ENCODE measurements at places on chromosomes 2 and 18. TPM values are rescaled to one million over a fixed set of nuclear protein-coding genes. Genes with fewer than 3 reads are reported as not detected.

- peak overlapping the region; percentile 97 for H3K27ac ChIP-seq
- H3K4me3 ChIP-seq = peak overlapping the region; percentile 38
- H3K36me3 ChIP-seq = no peaks in the 10 kb centered on the region
- no peaks in the 10 kb centered on the region for H3K27me3 ChIP-seq
Measured at GRCh38 chr2:27799646-27800010, 28.1 kb downstream of the MRPL33 start.

- no peak overlapping the region for H3K4me3 ChIP-seq
- no peaks in the 10 kb centered on the region for H3K36me3 ChIP-seq
- no peaks in the 10 kb centered on the region for H3K27me3 ChIP-seq
- no peak for DNase-seq
Measured at GRCh38 chr2:43777306-43777926, 3.6 kb downstream of the DYNC2LI1 start.

The SNORC gene
- total RNA-seq = 14.3 TPM

The QPCT gene
- total RNA-seq = not detected

- no peaks in the 10 kb centered on the region for H3K4me1 ChIP-seq
- no peak for DNase-seq
- no peak overlapping the region for H3K4me3 ChIP-seq
- H3K36me3 ChIP-seq = no peaks in the 10 kb centered on the region
- no peak overlapping the region for H3K27ac ChIP-seq
Measured at GRCh38 chr2:216308576-216308975, 63.7 kb downstream of the MARCHF4 start.

The RTP5 gene
- total RNA-seq = not detected

- DNase-seq = no peak
- H3K4me1 ChIP-seq = peaks cover 12% of the 10 kb centered on the region
- no peaks in the 10 kb centered on the region for H3K27me3 ChIP-seq
- H3K27ac ChIP-seq = no peak overlapping the region
- H3K36me3 ChIP-seq = no peaks in the 10 kb centered on the region
- no peak overlapping the region for H3K4me3 ChIP-seq
Measured at GRCh38 chr18:11948852-11949523, 32.3 kb upstream of the IMPA2 start.

The OSR1 gene
- total RNA-seq = 30.6 TPM

GRCh38 chr2:60661073-60661738, 94.9 kb upstream of the PAPOLG start:
- no peak overlapping the region for H3K27ac ChIP-seq
- H3K27me3 ChIP-seq = peaks cover 56% of the 10 kb centered on the region
- H3K36me3 ChIP-seq = no peaks in the 10 kb centered on the region

DNA sequence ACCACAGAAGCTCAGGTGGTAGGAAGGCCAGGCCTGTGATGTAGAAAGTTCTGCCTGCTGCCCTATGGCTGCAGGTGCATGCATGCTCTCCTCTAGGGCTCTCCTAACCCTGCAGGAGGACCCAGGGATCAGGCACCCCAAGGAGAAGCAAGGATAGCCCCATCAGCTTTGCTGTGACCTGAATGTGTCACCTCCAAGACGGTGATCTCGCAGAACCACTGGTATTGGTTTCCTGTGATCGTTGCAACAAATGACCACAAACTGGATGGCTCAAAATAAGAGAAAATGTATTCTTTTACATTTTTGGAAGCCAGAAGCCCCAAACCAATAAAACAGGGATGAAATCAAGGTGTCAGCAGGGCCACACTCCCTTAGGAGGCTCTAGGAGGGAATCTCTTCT, 327.3 kb downstream of the BCL11A start:
- no peaks in the 10 kb centered on the region for H3K36me3 ChIP-seq
- H3K4me1 ChIP-seq = no peaks in the 10 kb centered on the region
- H3K27ac ChIP-seq = no peak overlapping the region
- peaks cover 23% of the 10 kb centered on the region for H3K27me3 ChIP-seq
- H3K4me3 ChIP-seq = no peak overlapping the region

The WDPCP gene
- 4.0 TPM for total RNA-seq

The SLC9A4 gene
- total RNA-seq = 0.04 TPM

DNA sequence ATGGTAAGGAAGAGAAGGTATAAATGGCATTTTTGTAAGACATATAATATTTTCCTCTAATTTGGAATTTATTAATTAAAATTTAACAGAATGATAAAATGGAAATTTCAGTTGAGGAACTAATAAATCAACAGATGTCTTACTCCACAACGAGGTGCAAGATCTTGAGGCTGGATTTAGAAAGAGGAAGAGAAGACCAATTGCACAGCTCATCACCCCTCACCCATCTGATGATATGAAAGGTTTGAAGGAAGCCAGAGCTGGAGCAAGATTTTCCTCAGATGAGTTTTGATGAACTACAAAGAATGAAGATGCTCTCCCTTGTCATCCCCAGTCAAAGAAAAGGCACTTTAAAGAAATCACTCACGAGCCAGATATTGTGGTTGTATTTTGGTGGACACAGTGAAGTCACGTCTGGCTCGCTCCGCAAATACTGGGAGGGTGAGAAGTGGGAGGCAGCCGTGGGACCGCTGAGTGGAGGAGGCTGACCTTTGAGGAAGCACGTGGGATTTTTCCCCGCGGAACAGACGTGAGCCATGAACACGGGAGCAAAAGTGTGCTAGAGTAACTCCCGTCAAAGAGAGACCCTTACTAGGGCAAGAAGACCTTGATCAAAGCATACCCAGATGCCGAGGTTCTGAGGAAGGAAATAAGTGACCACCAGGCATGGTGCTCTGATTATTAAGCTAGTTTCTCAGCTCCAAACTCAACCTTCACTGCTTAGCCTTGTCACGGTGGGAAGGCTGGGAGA, 511.4 kb downstream of the RNF144A start:
- no peak for DNase-seq
- no peaks in the 10 kb centered on the region for H3K36me3 ChIP-seq
- H3K27ac ChIP-seq = no peak overlapping the region
- H3K4me3 ChIP-seq = no peak overlapping the region
- no peaks in the 10 kb centered on the region for H3K4me1 ChIP-seq

The ALPI gene
- not detected for total RNA-seq

DNA sequence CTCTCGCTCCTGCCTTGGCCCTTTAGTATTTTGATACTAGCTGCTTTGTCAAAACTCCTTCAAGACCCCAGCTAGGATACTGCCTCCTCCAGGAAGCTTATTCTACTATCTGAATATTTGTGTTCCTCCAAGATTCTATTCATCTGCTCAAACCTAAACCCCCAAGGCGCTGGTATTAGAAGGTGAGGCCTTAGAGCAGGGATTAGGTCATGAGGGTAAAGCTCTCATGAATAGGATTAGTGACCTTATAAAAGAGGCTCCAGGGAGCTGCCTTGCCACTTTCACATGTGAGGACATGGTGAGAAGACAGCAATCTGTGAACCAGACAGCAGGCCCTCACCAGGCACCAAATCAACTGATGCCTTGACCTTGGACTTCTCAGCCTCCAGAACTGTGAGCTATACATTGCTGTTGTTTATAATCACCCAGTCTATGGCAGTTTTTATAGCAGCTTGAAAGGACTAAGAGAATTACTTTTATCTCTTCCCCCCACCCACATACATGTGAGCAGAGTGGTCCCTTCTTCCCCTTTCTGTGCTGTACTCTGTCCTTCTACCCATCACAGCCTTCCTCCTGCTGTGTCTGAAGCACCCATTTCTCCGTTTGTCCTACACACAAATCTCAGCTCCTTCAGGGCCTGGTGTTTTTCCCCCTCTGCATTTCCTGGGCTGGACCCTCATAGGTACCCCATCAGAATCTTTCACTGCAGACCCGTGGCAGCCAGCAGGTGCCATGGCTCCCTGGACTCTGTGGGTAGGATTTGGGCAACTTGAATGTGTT, 54.5 kb downstream of the HS1BP3 start:
- H3K27ac ChIP-seq = peak overlapping the region; percentile 60
- DNase-seq = no peak
- H3K4me3 ChIP-seq = no peak overlapping the region
- H3K27me3 ChIP-seq = no peaks in the 10 kb centered on the region
- peaks cover 45% of the 10 kb centered on the region for H3K4me1 ChIP-seq

The ACKR3 gene
- 0.86 TPM for total RNA-seq

DNA sequence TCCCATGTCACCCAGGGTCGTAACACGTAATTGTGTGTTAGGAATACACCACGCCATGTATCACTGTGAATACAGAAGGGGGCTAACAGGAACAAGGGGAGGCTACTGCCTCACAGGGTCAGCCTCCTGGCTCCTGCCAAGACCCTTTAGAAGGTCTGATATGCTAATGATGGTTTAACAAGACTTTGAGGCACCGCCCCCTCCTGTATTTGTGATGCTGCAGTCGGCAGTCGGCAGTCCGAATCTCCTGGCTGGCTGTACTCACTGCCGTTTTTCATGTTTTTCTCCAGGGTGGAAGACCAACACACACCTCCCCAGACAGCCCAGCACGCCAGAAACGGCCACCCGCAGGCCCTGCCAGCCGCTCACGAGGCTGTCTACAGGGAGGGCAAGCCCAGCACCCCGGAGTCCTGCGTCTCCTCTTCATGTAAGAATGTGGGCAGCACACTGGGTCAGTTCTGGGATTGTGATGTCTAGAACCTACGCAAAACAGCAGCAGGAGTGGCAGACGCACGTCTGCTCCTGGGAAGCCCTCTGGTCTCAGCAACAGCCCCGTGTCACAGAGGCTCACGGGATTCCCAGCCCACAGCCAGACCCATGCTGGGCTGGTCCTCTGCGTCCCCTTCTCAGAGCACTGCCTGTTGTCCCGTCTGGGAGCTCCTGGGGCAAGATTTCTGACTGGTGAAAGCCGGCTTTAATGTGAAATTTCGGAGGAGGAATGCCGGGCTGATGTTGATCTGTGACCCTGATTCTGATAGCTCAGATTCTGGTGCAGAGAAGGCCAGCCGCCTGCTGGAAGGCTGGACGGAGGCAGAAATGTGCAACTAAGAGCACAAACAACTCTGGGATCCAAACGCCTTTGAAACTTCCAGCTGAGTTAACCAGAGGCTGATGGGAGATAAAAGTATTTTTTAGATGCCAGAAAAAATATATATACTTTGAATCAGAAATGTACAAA, 39.7 kb upstream of the B3GNT7 start:
- no peaks in the 10 kb centered on the region for H3K36me3 ChIP-seq
- H3K27me3 ChIP-seq = no peaks in the 10 kb centered on the region
- no peak overlapping the region for H3K27ac ChIP-seq
- no peaks in the 10 kb centered on the region for H3K4me1 ChIP-seq
- no peak for DNase-seq
- no peak overlapping the region for H3K4me3 ChIP-seq

GRCh38 chr2:133780099-133780996, 212.1 kb upstream of the NCKAP5 start:
- peak; percentile 94 for DNase-seq
- no peak overlapping the region for H3K4me3 ChIP-seq
- no peaks in the 10 kb centered on the region for H3K36me3 ChIP-seq
- no peak overlapping the region for H3K27ac ChIP-seq

GRCh38 chr2:64218137-64218802, 74.0 kb upstream of the PELI1 start:
- no peak for DNase-seq
- no peaks in the 10 kb centered on the region for H3K27me3 ChIP-seq
- no peak overlapping the region for H3K27ac ChIP-seq
- H3K36me3 ChIP-seq = no peaks in the 10 kb centered on the region

The RABL2A gene
- 4.4 TPM for total RNA-seq

The DLX2 gene
- total RNA-seq = 0.29 TPM

The B3GNT7 gene
- 11.0 TPM for total RNA-seq

The LAMA1 gene
- total RNA-seq = not detected

GRCh38 chr2:46131-46470, 204 bp downstream of the FAM110C start:
- DNase-seq = no peak
- H3K36me3 ChIP-seq = 0 out of 2 replicates have a peak, but pooled peaks cover 2% of the 10 kb centered on the region
- no peak overlapping the region for H3K27ac ChIP-seq
- H3K27me3 ChIP-seq = no peaks in the 10 kb centered on the region

GRCh38 chr2:128410035-128410757, 91.5 kb upstream of the HS6ST1 start:
- no peak overlapping the region for H3K27ac ChIP-seq
- peaks cover 10% of the 10 kb centered on the region for H3K4me1 ChIP-seq
- DNase-seq = no peak

The ACTG2 gene
- total RNA-seq = 3.8 TPM

DNA sequence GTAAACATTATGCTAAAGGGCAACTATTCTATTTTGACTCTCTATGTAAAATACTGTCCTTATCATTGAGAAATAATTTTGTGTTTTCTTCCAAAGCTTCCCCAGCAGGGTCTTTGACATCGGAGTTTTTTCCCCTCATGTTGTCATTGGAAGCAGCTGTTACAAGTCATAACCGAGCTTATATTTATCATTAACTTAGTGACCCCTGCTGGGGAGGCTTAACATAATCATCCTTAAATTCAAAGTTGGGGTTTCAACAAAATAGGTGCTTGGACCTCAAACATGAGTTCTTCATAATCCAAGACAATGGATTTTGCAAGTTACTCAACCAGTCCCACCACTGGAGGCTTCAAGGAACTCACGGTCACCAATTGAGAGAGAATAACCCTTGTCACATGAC, 330.9 kb downstream of the DCC start:
- H3K4me1 ChIP-seq = no peaks in the 10 kb centered on the region
- no peak overlapping the region for H3K27ac ChIP-seq
- H3K4me3 ChIP-seq = no peak overlapping the region
- peak; percentile 26 for DNase-seq

The CYS1 gene
- 0.15 TPM for total RNA-seq

The L3MBTL4 gene
- 0.63 TPM for total RNA-seq

DNA sequence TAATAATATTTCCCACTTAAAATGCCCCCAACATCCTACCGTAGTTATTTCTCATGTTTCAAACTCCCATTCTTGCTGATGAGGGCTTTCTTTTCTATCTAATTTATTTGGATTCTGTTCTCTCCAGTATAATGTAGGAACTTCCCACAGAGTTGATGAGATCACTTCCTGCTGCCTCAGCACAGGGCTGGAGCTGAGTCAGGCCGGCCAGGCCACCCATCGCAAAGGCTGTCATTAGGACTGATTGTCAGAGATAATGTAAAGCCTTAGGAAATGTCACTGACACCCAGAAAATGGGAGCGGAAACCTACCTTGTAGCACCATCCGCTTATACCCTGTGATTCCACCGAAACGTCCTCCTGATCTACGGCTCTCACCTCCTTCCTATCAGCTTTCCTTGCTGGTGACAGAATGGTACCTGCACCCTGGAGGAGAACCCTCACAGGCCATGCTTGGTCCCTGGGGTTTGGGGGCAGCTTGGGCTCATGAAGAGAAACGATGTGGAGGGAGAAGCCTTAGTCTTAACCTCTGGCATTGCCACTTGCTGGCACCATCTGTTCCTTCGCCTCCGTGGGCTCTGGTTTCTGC, 672.8 kb upstream of the ID2 start:
- no peaks in the 10 kb centered on the region for H3K36me3 ChIP-seq
- peaks cover 17% of the 10 kb centered on the region for H3K4me1 ChIP-seq
- no peak overlapping the region for H3K27ac ChIP-seq
- no peak overlapping the region for H3K4me3 ChIP-seq
- no peaks in the 10 kb centered on the region for H3K27me3 ChIP-seq

The IFIH1 gene
- 7.8 TPM for total RNA-seq

The TYMS gene
- total RNA-seq = 69.7 TPM
